ENCODE measurements at places on chromosomes 1 and 21.

GRCh38 chr1:33306653-33307493 is 14.0 kb downstream of the A3GALT2 start:
- no peak for DNase-seq

GRCh38 chr1:177020851-177021589 is 143.5 kb downstream of the ASTN1 start:
- DNase-seq, result no peak

GRCh38 chr1:209609041-209609790 is 25.7 kb downstream of the CAMK1G start:
- no peak for DNase-seq

- DNase-seq, result no peak
Measured at GRCh38 chr1:229885568-229886495, 181.2 kb upstream of the GALNT2 start.

GRCh38 chr21:31663584-31664249 is 4.2 kb downstream of the SOD1 start:
- DNase-seq, result no peak

- DNase-seq, result peak; percentile 9
Measured at GRCh38 chr1:193013005-193013404, 46.2 kb downstream of the UCHL5 start.

DNA sequence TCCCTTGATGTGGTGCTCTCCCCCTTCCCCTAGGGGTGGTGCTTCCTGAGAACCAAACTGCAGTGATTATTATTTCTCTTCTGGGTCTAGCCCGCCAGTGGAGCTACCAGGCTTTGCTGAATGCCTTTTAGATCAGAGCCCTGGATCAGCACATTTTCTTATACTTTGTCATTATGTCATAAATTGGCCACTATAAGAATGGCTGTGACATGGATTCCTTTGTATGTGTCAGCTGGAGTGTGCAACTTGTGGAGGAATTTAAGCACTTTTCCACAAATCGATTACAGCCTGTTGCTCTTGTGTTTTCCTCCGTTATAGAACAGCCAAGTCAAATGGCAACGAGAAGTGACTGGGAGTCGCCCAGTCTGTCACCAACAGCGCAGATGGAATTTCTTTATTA is 273.3 kb downstream of the DUSP10 start:
- peak; percentile 3 for DNase-seq

- DNase-seq, result no peak
Measured at GRCh38 chr1:110316735-110317134, 22.4 kb upstream of the RBM15 start.

DNA sequence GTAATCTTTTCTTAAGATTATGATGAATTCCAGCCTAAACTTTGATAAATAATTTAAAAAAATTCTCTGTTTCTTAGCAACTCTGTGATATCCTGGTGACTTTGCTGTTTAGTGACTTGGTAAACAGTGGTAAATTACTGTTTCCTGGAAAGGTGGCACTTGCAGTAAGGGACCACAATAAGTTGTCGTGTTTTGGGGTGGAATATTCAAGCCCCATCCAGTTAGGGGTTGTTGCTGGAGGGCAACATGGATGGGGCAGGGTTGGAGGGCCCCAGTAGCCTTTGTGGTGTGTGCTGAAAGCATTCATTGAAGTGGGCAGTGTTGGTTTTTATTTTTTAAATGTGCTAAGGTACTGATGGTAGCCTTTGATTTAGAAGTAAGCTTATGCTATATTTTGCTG is 30.3 kb downstream of the PRDM2 start:
- DNase-seq, result no peak

DNA sequence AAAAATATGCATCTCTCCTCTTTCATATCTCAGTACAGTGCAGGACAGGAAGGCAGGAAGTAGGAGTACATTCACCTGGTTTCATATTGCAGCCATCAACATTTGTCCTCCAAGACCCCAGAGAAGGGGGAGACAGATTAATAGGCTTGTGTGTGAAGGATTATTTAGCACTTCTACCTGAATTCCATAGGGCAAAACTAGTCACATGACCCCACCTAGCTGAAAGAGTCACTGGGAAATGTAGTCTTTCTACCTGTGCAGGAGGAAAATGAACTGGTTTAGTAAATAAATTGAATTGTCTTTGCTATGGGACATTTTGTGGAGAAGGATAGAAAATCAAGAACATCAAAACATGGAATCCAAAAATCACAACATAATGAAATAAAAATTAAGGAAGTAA is 13.9 kb upstream of the TRIM33 start:
- DNase-seq, result no peak

- DNase-seq, result no peak
Measured at GRCh38 chr1:113683384-113684152, 75.7 kb downstream of the PHTF1 start.

DNA sequence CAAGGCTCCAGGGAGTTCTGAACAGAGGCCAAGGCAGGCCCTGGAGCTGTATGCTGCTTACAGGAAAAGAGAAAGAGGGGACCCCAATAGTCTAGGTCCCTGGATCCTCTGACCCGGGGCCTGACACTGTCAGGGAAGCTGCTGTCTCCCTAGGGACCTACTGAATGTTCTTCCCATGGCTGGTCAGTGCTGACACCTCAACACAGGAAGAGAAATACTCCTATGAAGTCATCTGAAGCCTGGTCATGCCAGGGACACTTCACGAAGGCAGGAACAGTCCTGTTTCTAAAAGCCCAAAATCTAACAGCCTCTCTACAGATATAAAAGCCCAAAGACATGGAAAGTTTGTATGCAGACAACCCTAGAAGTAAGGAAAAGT is 1.7 kb upstream of the LAD1 start:
- DNase-seq, result peak; percentile 26

GRCh38 chr1:17852383-17852782 is 97.2 kb downstream of the ACTL8 start:
- DNase-seq, result no peak

DNA sequence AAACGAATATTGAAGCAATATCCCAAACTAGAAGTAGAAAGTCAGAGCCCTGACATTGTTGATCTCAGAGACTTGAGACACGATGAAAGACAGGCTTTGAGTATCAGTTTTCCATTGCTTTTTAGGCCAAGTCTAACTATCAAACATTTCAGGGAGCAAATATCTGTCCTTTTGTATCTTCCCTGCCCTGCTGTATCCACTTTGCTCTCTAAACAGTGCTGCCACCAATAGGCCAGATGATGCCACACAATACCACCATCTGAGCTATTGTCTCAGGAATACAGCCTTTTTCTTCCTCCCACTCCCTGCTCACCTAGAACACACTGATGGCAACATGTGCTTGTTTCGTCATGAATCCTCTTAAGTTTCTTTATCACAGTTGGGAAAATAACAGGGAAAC is 62.6 kb upstream of the SPAG17 start:
- DNase-seq, result peak; percentile 25

DNA sequence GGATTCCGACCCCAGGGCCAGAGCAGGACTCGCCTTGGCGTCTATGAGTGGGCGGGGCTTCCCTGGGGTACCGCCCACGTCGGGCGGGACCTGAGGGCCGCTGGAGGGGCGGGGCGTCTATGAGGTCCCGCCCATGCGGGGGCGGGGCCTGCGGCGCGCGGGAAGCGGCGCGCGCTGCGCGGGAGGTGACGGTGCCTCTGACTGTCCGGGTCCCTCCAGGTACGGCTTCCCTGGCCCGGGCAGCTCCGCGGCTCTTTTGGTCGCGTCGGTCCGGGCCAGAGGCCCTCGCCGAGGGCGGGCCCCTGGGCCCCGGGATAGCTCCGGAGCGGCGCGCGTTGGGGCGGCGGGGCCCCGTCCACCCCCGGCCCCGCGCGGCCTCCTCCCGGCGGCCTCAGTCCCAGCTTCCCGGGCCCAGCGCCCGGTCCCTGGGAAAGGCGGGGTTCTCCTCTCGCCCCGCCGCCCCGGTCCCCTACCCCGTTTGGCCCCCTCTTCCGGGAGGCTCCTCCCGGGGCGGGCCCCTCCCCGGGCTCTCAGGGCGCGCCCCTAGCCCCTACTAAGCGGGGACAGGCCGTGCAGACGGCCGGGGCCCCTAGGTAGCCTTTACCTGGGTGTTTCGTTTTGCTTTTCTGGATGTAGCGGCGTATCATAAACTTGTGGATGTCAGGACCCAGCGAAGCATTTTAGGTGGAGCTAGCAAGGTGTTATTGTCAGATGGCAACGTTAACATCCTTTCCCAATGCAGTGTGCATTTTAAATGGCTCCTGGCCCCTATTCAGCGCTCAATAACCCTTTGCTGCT is at the start of gene CHAF1B:
TSS of gene CHAF1B (plus strand) at position 160 of the 798 bp plus-strand sequence. CDS start 745 bp downstream, outside the sequence.
- peak; percentile 83 for DNase-seq

DNA sequence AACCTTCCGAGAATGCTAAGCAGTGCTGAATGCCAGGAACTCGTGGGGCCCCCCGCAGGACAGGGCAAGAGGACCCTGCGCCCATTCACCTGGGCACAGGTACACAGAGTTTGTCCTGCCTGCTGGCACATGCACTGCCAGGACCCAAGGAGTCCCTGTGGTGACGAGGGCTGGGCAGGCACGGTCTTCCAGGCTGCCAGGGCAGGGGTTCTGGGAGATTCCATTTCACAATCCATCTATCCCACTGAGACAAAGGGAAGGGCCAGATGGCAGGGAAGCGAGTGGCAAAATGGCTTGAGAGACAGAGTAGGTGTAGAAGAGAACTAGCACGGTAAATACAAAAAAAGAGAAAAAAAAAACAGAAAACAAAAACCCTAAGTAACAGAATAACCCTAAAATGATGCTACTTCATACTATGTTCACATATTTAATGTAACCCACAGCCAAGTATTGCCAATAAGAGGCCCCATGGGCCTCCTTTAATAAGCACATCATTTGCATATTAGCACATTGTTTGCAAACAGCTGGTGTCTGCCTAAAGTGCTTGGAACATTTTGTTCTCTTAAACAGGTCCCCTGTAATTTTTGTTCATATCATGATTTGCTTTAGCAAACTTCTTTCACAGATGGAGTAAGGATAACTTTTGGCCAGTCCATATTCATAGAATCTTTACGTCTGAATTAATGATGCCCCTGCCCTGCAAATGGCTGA is 83.8 kb downstream of the STUM start:
- no peak for DNase-seq

- DNase-seq, result no peak
Measured at GRCh38 chr21:35607406-35607805, 452.9 kb downstream of the SETD4 start.

DNA sequence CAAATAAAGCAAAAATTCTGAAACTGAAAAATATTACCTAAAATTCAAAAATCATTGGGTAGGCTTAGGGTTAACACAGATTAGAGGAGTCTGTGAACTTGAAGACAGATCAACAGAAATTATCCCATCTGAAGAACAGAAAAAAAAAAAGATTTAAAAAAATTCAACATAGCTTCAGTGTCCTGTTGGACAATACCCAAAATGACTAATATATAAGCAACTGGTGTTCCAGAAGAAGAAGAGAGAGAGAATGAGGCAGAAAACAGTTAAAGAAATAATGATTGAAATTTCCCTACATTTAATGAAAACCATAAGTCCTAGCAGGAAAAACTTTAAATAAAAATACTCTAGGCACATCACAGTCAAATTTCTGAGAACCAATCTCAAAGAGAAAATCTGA is 31.5 kb downstream of the TMCO1 start:
- no peak for DNase-seq

DNA sequence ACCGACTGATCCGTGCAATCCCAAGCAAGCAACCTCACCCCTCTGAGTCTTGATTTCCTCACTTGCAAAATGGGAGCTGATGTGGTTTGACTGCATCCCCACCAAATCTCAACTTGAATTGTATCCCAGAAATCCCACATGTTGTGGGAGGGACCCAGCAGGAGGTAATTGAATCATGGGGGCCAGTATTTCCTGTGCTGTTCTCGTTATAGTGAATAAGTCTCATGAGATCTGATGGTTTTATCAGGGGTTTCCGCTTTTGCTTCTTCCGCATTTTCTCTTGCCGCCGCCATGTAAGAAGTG is 58.4 kb downstream of the FHAD1 start:
- DNase-seq, result no peak

GRCh38 chr1:223873044-223873443 is 27.3 kb upstream of the TP53BP2 start:
- DNase-seq, result no peak

GRCh38 chr1:2256435-2257244 is 28.5 kb downstream of the SKI start:
- DNase-seq, result no peak

GRCh38 chr1:108107658-108108057 is 92.5 kb downstream of the SLC25A24 start:
- peak; percentile 90 for DNase-seq

GRCh38 chr1:194026422-194026821 is 840.0 kb upstream of the B3GALT2 start:
- no peak for DNase-seq

DNA sequence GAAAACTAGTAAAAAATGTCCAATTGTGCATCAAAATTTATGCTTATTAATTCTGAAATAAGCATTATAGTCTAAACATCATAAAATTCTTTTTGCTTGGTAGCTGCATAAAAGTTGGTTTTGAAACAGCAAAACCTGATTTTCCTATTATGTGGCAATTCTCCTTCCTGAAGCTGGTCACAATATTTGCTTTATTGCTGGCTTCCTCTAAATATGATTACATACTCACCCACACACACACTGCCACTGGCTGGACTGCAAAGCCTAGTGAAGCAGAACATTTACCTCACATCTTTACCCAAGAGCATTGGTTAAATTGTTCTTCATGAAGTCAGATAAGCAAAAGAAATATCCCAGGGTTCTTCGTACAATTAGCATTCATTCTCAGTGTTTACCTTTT is 103.0 kb downstream of the NR5A2 start:
- peak; percentile 49 for DNase-seq

- DNase-seq, result no peak
Measured at GRCh38 chr21:41662161-41662560, 104.7 kb downstream of the RIPK4 start.

DNA sequence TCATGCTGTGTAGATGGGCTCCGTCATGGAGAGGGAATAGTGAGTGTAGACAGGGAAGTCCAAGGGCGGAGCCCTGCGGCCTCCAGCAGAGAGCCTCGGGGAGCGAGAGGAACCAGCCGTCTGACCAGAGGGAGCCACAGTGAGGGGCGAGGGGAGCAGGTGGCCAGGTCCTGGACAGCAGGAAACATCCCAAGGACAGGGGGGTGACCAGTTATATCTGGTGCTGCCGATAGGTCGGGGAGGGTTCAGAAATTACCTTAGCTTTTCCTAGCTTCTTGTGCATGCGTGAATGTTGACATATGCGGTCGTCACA is 46.5 kb downstream of the TRAPPC10 start:
- no peak for DNase-seq

DNA sequence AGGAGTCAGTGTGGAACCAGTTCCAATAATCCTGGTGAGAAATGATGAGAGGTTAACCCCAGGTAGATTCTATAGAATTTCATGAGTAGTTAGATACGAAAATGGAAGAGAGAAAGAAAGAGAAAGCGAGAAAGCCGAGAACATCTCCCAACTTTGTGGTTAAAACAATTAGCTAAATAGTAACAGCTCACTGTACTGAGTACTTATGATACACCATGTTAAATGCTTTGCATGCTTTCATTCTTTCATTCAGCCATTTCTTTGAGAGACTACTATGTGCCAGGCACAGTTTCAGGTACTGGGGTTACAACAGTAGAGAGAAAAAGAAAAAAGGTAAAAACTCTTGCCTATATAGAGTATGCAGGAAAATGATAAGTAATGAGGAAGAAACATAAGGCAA is 109.7 kb upstream of the SYT6 start:
- DNase-seq, result no peak

GRCh38 chr1:159938211-159938852 is 7.1 kb downstream of the IGSF9 start:
- DNase-seq, result no peak
